Amygdala (tissue), 56 donors: ENCODE measurements at places on chromosomes 13 and 19.

- no peak for DNase-seq
Observed at GRCh38 chr19:33052352-33052972, 12.2 kb downstream of the RHPN2 start.

DNA sequence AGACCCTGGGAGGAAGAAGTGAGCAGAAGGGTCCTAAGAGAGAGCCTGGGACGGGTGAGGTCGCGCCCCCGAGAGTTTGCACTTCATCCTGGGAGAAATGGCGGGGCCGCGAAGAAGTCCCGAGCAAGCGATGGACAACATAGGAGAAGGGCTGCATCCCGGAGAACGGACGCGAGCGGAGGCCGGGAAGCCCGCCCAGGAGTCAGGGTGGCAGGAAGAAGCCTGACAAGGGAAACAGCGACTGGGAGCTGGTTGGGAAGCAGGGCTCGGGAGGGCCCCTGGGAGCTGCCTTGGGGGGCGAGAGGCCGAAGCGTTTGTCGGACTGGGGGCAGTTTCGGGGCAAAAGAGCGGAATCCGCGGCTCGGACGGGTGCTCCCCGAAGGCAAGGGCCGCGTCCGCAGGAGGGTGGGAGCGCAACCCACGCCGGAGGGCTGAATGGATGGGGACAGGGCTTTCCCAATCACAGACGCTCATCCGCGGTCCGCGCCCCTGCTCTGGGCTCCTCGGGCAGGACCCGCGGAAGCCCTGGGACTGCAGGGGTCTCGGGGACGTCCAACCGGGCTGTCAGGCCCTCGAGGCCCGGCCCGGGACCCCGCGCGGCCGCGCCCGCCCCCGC is 469 bp downstream of the ABHD17A start:
- DNase-seq = no peak

- no peak for DNase-seq
Observed at GRCh38 chr13:28792992-28793391, 27.1 kb upstream of the MTUS2 start.

GRCh38 chr13:92833071-92833470 is 393.5 kb upstream of the GPC6 start:
- DNase-seq = no peak

GRCh38 chr13:99124794-99125316 is 75.8 kb upstream of the UBAC2 start:
- DNase-seq = no peak

- no peak for DNase-seq
Observed at GRCh38 chr19:36259211-36259610, 44.3 kb downstream of the ZNF146 start.

GRCh38 chr13:36417331-36417730 is 15.0 kb upstream of the CCNA1 start:
- no peak for DNase-seq

GRCh38 chr13:94020426-94020825 is 459.1 kb downstream of the DCT start:
- no peak for DNase-seq

DNA sequence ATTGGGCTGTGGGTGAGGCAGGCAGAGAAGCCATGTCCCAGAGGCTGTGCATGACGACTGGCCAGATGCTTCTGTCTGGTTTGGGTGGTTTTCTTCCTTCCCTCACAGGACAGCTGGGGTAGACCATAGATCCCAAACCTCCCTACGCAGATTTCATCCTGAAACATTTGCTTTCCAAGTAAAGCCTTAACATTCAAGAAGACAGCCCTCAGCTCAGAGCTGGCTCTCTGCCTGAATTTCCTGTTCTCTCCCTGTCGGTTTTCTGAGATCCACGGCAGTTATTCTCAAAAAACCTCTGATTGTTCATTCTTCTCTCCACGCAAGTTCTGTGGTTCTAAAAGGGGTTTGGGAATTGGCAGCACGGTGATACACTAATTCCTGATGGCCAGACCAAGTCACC is 25.3 kb downstream of the UQCRFS1 start:
- DNase-seq = no peak

GRCh38 chr19:16026756-16027155 is 49.5 kb upstream of the TPM4 start:
- DNase-seq = peak; percentile 19

DNA sequence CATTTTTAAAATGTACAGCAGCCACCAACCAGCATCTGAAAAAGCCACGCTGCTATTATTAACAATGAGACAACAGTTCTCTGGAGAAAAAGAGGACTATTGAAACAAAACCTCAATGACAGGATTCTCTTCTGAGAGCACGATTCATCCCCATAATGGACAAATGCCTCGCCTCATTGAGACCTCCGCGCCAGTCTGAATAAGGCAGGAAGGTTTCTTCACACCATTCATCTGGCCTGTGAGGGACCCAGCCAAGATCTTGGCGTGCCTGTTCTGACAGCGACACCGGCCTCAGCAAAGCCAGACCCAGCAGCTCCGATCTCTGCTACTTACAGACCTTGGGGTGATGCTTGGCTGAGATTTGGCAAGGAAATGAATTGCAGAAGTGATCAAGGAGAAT is 14.8 kb downstream of the SMIM7 start:
- DNase-seq = peak; percentile 80

DNA sequence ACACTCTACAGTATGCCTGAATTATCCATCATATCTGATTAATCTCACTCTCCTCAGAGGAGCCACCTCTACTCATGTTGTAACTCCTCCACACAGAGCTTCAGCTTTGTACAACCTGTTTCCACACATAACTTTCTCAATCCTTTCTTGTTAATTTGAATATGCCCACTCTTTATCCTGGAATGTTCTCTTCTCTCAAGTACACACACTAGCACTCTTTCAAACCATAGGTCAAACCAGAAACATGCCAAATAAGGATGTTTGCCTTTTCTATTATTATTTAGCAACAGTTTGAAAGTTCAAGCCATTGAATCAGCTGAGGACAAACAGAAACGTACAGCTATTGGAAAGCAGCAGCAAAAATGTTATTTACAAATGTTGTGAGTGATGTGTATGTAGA is 110.3 kb downstream of the MIPEP start:
- no peak for DNase-seq

DNA sequence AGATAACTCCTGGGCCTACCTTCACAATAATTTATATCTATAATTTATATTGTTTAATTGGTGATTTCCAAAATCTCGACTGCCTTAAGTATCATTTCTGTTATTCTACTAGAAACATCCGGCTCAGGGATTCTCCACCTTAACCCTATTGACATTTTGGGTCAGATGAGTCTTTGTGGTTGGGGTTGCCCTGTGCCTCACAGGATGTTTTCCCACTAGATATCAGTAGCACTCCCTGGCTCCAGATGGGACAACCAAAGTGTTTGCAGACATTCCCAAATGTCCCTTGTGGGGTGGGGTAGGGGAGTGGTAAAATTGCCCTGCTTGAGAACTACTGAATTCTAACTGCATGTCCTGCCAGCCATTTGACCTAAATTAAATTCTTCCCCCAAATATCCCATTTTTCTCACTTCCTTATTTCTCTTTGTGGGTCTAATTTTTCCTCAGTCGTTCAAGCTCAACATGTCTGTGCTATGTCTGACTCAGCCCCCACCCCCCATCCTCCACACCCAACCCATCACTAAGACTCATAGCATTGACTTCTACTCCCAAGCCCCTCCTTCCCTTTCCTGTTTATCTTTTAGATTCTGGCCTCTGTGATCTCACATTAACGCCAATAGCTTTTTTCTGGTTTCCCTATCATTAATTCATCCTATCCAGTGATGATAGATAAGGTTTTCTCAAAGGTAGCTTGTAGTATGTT is 545.1 kb downstream of the EFNB2 start:
- no peak for DNase-seq

DNA sequence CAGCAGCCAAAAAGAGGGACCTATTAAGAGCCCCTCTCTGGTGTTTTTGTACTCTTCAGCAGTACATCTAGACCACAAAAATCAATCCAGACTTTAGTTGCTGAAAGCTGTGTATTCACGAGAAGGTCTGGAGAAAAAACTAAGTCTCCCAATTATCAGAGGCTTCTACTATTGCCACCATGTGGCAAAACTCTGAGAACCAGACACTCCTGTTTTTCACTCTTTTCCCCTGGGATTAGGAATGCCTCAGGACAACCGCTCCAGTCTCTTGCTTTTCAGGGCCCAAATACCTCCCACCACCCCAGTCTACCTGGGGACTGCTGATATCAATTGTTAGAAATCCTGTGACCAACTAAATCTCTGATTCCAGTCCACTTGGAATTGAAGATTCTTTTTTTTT is 30.1 kb upstream of the OBI1 start:
- DNase-seq = no peak

DNA sequence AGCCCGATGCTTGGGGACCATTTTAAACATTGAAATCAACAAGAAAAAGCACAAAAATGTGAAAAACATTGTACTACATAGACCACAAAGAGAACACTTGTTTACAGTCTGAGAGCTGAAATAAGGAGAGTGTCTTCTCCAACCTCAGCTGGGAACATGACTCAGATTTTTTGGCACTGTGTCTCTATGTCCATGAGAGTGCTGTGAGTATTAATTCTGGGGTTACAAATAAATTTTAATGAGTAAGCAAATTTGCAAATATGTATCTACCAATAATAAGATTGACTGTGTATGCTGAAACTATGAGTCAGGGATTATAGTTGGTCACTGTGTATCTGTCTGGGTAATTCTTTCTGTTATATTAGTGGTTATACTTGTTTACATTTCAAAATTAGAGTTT is 174.0 kb downstream of the DCT start:
- no peak for DNase-seq

GRCh38 chr19:11073568-11073967 is 15.7 kb upstream of the LDLR start:
- no peak for DNase-seq

- DNase-seq = no peak
Observed at GRCh38 chr13:96141032-96141431, 51.1 kb downstream of the HS6ST3 start.

DNA sequence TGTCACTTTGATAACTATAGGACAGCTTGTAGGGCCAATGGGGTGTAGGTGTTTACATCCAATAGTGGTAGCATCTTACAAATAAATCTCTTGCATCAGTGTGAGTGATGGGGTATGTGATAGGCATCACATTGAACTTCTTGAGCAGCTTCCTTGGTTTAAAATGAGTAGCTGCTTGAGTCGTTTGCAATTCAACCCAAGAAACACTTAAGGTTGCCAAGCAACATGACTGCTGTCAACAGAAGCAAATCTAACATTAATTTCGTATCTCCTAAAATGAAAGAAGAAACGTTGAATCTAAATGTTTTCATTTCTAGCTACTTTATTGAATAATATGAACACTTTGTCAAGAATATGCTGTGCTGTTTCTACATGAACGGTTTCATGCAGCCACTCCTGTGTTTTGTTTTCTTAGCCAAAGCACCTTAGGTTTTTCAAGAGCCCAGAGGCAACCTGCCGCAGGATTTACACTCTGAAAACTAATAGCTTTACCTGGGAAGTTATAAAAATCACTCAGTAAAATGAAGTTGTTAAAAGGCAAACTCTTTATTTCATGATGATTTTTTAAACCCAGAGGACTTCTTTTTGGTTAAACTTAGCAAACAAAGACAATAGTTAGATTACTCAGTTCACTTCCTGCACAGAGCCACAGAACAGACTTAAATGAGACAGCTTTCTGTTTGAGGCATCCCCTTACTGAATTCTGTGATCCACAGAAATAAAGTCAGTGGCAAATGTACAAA is 305.2 kb downstream of the MTUS2 start:
- DNase-seq = no peak

DNA sequence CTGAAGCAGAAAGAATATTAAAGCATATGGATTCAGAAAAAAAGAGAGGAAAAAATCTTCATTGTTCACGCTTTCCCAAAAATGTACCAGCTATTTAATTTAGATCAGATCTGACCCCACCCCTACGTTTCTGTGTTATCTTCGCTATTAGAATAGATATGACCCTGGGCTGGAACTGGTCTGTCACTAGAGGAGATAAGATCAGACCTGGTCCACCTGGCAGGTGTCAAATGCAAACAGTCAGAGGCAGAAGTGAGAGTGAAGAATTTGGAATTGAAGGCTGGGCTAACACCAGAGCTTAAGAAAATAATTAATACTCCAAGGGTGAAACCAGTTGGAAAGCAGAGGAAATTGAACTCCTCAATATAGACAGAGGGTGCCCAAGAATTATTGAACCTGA is 30.0 kb upstream of the MBNL2 start:
- DNase-seq = no peak

GRCh38 chr13:60448907-60449510 is 52.0 kb downstream of the TDRD3 start:
- no peak for DNase-seq

DNA sequence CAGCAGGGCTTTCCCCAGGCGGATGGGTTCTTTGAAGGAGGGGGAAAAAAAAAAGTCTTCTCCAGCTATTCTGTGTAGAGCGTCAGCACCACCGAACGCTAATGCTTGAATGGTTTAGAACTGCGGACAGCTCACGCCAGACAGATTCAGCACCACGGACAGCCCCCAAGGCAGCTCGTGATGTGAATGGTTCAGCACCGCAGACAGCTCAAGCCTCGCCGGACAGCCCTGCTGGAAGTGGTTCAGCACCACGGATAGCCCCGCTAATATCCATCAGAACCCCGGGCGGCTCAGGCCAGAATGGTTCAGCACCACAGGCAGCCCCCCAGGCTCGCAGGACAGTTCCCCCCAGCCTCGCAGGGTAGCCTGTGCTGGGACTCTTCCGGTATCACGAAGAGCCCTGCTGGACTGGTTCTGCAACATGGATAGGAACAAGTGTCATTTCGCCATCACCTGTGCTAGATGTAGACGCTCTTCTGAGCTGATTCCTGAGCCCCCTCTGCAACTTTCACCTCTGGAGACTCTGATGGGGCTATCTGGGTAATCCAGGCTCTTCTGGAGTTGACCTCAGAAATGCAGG is 4.9 kb upstream of the SMIM17 start:
- no peak for DNase-seq

DNA sequence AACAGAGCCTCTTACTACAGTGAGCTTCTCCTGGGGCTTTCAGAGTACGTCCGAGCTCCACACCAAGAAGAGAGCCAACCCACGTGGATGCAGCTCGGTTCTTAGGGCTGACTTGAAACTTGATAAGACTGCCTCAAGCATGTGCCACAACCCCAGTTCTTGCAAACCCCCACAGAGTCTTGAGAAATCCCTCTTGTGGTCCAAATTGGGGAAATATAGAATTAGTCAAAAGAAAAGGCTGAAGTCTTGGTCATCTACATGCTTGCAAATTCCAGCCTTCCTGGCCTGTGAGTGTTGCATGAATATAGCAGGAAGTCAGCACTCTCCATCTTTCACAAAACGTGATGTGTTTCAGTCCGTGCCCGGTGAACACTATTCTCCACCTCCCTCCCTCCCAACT is 95.2 kb downstream of the GGACT start:
- no peak for DNase-seq
